Stimulated activated CD8-positive, alpha-beta memory T cell treated with anti-CD3 and anti-CD28 coated beads, Interleukin-4, amount 100 ng/mL, for 1 hour (primary cell): ENCODE measurements at places on chromosomes 4 and X.
A peak's percentile ranks its signal among the peaks of the same experiment; 100 is the strongest.

DNA sequence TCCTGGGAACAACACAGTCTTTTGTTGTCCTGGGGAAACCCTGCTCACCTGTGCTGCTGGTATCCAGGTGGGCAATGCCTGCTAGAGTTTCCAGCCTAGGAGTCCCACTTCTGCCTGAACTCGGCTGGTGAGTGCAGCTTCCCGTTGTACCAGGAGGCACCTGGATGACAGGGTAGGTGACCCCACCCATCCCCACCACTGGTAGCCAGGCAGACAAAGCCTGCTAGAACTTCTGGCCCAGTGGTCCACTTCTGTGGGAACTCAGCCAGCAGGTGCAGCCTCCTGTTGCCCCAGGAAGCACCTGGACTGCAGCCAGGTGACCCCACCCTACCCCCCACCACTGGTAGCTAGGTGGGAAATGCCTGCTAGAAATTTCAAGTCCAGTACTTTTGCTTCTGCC, 9.7 kb upstream of the TCEAL2 start:
- no peak for DNase-seq

DNA sequence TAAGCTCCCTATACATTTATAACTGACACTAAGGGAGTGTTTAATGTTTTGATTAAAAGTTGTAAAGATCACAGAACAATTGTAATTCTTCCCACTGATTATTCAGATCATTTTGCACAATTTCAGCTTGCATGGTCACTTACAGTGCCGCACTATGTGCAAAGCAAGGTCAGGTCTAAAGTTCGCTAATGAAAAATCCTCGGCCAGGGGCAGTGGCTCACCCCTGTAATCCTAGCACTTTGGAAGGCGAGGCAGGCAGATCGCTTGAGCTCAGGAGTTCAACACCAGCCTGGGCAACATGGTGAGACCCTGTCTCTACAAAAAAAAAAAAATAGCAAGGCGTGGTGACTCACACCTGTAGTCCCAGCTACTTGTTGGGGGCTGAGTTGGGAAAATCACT, 57.0 kb downstream of the PKD2 start:
- DNase-seq: no peak

- peak; percentile 5 for DNase-seq
These were observed 33.8 kb downstream of the LONRF3 start for GRCh38 chrX:119008110-119008744.

GRCh38 chrX:19214311-19214710, 92.0 kb upstream of the ADGRG2 start:
- DNase-seq: no peak

GRCh38 chrX:66676413-66676812, 37.5 kb upstream of the EDA2R start:
- no peak for DNase-seq

DNA sequence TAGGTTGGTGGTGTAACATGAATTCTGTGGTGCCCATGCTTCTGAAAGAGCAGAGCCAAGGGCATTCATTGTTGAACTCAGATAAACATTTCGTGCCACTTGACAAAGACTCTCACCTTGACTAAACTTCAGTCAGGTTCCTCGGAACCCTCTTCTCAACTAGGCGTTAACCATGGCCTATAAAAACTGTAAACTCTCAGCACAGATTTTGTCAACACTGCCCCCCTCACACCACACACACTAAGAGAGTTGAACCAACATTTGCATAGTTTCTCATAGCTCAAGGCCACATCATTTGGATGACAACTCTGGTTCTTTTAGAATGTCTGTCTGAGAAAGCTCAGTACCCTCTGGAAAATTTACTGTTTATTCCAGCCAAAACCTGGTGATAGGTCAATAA, 28.1 kb downstream of the CASP6 start:
- DNase-seq: no peak

- DNase-seq: no peak
These were observed 28.8 kb downstream of the MSL3 start for GRCh38 chrX:11786862-11787261.

DNA sequence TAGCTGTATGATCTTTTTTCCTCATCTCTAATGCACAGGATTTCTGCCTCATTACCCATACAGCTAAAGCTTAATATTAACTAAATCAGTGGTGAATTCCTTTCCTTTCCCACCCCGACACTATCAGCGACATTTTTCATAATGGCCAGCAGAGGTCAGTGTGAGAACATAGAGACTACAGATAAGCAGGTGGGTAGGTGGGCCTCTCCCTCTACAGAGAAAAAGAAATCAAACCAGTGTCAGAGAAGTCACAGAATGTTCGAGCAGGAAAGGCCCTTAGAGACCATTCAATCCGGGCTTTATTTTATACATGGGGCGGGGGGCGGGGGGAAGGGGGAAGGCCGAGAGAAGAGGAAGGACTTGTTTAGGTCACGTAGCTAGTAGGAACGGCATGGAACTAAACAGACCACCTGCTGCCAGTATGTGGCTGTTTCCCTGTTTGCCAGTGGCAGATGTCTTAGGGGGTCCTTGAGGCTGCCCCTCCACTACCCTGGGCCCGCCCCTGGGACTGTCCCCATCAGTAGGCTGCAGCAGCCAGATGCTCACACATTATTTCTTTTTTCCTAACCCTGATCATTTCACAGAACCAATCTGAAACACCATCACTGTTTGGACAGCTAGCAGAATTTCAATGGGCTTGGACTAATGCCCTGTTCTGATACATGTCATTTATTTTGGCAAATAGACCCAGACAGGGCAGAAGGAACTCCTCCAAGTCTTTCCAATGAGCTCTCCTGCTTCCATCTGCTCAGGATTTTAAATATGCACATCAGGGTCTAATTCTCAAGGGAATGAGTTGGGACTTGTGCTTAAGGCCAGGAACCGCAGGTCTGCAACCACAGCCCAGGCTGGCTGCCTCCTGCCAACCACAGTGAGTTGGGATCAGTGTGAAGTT, 133.4 kb downstream of the ATG4A start:
- DNase-seq: no peak

DNA sequence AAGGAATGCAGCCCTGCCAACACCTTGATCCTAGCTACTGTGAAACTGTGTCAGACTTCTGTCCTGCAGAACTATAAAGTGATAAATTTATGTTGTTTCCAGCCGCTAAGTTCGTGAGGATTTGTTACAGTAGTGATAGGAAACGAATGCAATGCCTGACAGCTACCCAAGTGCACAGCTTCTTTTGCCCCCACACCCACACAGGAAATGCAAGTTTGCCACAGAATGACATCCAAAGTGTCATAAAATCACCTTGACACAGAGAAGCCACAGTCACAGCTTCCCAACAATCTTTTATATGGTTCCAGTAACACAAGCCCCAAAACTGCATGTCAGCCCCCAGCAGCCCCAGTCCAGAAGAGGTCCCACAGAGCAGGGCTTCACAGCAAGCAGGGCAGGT, 216.9 kb upstream of the S100G start:
- no peak for DNase-seq

- DNase-seq: no peak
These were observed 61.7 kb downstream of the SLIT2 start for GRCh38 chr4:20313237-20314030.

- no peak for DNase-seq
These were observed 38.5 kb downstream of the LRP2BP start for GRCh38 chr4:185357211-185357610.

DNA sequence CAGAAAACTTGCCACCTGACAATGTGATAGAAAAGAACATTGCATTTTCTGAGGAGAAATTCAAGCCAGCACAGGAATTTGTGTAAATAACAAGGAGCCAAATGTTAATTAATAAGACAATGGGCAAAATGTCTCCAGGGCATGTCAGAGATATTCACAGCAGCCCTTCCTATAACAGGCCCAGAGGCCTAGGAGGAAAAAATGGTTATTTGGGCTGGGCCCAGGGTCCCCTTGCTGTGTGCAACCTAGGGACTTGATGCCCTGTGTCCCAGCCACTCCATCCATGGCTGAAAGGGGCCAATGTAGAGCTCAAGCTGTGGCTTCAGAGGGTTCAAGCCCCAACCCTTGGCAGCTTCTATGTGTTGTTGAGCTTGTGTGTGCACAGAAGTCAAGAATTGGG, 55.5 kb upstream of the GABRG1 start:
- DNase-seq: no peak

GRCh38 chr4:33411182-33411581, 2691.0 kb downstream of the PCDH7 start:
- no peak for DNase-seq

DNA sequence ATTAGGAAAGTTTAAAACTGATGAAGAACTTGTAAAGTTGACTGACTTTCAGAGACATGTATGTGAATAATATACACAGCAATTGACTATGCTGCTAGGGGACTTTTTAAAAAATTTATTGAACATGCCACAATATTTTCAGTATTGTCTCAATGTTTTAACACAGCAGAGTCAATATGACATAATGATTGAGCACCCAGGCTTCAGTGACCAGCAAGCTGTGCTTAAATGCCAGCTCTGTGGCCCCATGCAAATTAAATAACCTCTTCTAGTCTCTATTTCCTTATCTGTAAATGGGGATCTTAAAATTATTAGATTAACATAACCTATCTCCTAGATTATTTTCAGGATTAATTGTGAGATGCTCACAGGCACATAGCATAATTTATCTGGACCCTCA, 56.8 kb upstream of the TXK start:
- no peak for DNase-seq

- DNase-seq: no peak
These were observed 28.2 kb upstream of the CENPU start for GRCh38 chr4:184762100-184762499.

- DNase-seq: no peak
These were observed 69.3 kb downstream of the PDHA2 start for GRCh38 chr4:95909211-95909610.

DNA sequence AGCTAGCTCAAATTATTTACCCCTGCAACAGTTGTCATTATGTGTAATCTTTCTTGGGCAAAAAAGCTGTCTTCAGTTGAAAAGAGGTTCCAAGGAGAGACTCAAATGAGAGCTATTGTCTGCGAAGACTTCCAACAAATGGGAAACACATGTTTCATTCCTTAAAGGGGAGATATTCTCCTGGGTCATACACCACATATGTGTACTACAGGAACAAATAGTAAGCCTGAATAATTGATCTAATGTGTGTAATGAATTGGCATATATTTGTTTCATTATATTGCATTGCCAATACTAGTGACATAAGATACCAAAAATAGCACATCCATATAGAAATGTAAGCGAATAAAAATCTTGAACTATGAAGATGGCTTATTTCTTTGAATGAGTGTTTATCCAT, 950.9 kb upstream of the NDST4 start:
- DNase-seq: no peak

DNA sequence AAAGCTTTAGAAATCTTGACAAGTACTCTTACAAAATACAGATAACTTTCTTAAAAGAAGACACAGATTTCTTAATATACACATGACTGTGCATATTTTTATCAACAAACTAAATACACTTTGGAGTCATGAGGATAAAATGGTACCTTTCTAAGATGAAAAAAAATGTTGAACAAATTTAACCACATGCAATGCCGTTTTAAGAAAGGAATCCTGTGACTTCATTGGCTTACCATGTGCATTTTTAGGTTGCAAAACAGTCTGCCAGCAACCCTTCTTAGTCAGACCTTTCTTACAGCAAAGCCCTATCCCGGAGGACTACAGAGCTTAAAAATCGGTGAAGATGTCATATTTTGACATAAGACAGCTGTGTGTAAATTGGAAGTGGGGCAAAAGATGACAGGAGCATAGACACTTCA, 51.7 kb downstream of the GASK1B start:
- DNase-seq: no peak

GRCh38 chrX:100802843-100803242, 17.3 kb upstream of the CSTF2 start:
- no peak for DNase-seq

DNA sequence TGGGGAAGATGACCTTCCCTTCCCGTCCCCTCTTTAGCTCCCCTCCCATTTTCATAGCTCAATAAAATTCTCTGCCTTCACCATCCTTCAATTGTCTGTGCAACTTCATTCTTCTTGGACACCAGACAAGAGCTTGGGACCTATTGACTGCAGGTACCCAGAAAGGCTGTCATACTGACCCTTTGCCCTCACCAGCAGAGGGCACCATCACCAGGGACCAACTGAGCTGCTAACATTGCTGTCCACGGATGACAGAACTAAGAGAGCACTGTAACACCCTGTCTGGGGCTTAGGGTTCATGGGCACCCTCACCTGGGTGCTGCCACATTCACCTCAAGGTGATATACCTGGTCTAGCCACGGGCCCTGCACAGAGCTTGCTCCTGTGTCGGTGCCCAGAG, 141.3 kb upstream of the VCX3B start:
- DNase-seq: no peak

DNA sequence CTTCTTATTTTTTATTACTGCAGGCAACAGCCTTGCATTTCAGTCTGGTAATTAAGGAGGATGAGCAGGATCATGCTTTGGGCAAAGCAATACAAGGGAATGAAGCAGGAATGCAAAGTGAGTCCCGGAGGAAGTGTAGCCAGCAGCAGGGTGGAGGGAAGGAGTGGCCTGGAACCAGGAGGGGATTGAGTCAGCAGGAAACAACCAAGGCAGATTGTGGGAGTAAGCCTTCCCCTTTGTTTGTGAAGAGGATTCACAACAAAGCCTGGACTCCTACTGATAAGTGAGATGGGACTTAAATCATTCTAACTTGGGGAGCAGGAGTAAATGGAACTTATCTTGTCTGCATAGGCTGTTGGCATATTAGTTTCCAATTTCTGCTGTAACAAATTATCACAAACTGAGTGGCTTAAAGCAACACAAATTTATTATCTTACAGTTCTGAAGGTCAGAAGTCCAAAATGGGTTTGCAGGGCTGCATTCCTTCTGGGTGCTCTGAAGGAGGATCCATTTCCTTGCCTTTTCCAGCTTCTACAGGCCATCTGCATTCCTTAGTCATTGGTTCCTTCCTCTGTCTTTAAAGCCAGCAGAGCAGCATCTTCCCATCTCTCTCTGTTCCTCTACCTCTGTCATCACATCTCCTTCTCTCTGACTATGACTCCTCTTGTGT, 93.2 kb upstream of the AP1S2 start:
- DNase-seq: no peak

DNA sequence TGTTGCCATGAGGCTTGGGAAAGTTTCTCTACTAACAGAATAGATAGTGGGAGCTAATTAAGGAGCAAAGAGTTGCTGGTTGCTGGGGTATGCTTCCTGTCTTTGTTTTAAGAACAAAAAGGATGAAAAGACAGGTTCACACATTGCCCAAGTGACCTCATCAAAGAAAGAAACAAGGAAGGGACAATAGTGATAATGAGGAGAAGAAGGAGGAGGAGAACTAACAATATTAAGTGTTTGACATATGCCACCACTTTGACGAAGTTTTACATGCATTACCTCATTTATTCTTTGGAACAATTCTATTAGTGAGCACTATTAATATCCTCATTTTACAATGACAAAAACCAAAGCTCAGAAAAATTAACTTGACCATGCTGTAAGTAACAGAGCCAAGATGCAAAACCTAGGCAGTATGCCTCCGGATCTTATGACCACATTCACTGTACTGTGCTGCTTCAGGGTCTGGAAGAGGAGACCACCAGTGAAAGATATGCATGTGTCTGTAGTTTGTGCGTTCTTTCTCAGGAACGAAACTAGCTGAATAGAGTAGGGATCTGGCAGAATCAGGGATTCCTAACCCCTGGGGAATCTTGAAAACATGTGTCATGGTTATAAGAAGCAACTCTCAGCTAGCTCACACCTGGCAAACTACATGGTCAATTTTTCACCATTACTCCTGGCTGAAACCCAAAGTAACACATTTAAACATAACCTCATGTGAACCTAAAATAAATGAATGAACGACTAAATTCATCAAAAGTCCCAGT, 83.8 kb downstream of the MOSPD2 start:
- DNase-seq: no peak

- DNase-seq: no peak
These were observed 14.1 kb downstream of the TNIP3 start for GRCh38 chr4:121150003-121150402.
